ENCODE measurements at places on chromosomes 4 and X.

DNA sequence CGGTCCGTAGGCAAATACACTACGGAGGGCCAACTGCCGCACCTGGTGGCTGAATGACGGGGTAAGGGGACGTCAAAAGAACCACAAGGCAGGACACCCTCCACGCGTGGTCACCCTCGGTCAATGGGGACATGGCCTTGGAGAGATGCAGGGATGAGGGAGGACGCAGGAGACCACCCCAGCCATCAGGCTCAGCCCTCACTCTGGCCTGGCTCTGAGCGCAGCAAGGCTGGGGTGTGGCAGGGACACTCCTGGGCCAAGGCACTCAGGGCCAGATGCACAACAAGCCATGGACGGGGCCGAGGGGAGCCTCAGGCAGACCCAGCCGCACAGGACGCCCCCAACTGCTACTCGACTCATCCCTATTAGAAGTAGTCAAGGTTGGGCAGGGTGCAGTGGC lies 36.5 kb downstream of the GAK start:
- H3K27ac ChIP-seq, result no peak overlapping the region
- no peaks in the 10 kb centered on the region for H3K27me3 ChIP-seq
- peaks cover 15% of the 10 kb centered on the region for H3K36me3 ChIP-seq
- DNase-seq, result no peak
- H3K4me1 ChIP-seq, result no peaks in the 10 kb centered on the region

GRCh38 chr4:140637836-140638235 lies 69.1 kb upstream of the UCP1 start:
- peaks cover 4% of the 10 kb centered on the region for H3K27me3 ChIP-seq
- no peak overlapping the region for H3K27ac ChIP-seq
- peak; percentile 64 for DNase-seq
- H3K4me3 ChIP-seq, result no peak overlapping the region
- H3K4me1 ChIP-seq, result no peaks in the 10 kb centered on the region
- no peaks in the 10 kb centered on the region for H3K36me3 ChIP-seq

DNA sequence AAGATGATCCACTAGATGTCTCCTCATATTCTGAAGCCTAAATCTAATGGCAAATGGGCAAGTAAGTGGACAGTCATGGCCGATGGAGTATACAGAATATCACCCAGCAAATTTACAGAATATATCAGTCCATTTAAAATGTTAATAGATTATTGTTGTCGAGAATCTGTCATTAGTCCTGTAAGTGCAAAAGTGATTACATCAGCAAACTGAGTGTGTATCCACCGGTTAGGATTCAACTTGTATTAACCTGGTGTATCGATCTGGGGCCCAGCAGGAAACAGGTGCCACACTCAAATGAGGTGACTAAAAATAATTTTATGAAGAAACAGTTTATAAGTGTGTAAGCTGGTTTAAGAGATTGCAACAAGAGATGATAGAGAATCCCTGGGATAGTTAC lies 367.9 kb upstream of the FAM47C start:
- DNase-seq, result no peak
- no peaks in the 10 kb centered on the region for H3K36me3 ChIP-seq
- no peak overlapping the region for H3K4me3 ChIP-seq
- H3K27me3 ChIP-seq, result no peaks in the 10 kb centered on the region

GRCh38 chrX:36160081-36160480 lies 240.5 kb downstream of the CFAP47 start:
- no peaks in the 10 kb centered on the region for H3K27me3 ChIP-seq

- DNase-seq, result no peak
- no peaks in the 10 kb centered on the region for H3K4me1 ChIP-seq
- no peak overlapping the region for H3K27ac ChIP-seq
Observed at GRCh38 chr4:35643661-35644060, 600.7 kb downstream of the ARAP2 start.

GRCh38 chrX:72641611-72642010 lies 69.0 kb upstream of the HDAC8 start:
- DNase-seq, result no peak
- no peaks in the 10 kb centered on the region for H3K4me1 ChIP-seq
- H3K27me3 ChIP-seq, result no peaks in the 10 kb centered on the region
- H3K27ac ChIP-seq, result no peak overlapping the region

DNA sequence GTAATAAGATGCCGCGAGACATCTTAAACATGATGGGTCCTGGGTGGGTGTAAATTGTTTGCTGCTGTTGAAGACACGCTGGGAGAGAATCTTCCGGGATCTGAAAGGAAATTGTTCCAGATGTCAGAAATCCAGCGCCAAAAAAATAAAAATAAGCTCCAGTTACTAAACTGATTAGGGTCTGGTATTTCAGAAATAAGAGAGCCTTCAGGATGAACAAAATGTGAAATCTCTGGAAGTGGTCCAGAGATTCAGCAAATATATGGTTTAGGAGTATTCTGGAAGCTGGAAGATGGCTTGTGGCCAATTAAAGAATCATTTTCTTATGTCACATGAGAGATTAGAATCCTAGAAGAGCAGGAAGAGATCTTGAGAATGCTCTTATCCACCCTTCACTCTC lies 75.8 kb upstream of the NHS start:
- H3K4me1 ChIP-seq, result no peaks in the 10 kb centered on the region
- no peak for DNase-seq
- no peak overlapping the region for H3K4me3 ChIP-seq
- no peaks in the 10 kb centered on the region for H3K36me3 ChIP-seq

DNA sequence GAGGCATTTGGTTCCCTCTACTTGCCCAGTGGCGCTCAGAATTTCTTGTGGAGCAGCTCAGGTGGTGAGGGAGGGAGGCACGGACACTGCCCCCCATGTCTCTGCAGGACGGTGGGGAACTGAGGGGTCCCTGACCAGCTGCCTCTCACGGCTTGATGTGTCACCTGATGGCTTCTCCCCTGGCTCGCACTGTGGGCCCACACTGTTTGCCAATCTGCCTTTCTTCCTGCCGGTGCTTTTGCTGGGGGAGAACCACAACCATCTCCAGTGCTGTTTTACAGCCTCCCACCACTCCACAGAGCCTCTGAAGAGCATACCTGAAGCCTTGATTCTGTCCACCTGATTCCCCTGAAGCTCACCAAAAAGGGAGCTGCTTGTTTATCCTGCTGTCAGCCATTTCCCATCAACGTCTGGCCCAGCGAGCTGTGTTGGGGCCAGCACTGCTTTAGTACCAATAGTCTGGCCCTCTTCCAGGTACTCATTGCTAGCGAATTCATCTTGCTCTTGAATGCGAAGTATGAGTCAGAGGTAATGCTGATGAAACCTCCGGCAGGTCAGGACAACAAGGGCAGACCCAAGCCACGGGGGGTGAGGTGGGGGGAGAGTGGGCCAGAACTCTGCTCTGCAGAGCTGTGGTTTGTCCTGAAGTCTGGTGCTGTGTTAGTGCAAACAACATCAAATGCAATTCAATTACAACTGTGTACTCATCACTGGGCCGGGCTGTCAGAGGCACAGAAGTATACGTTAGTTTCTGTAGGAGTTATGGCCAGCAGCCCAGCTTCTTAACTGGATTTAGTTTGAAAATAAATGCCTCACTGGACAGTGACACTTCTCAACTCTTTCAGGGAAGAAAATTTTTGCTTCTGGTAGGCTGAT lies 208.3 kb upstream of the JADE1 start:
- no peak for DNase-seq
- no peak overlapping the region for H3K4me3 ChIP-seq
- no peaks in the 10 kb centered on the region for H3K36me3 ChIP-seq
- H3K27ac ChIP-seq, result no peak overlapping the region

GRCh38 chr4:169523796-169524195 lies 88.6 kb downstream of the NEK1 start:
- no peak overlapping the region for H3K27ac ChIP-seq
- no peaks in the 10 kb centered on the region for H3K27me3 ChIP-seq
- no peaks in the 10 kb centered on the region for H3K4me1 ChIP-seq
- peaks cover 38% of the 10 kb centered on the region for H3K36me3 ChIP-seq

- no peak for DNase-seq
- H3K36me3 ChIP-seq, result no peaks in the 10 kb centered on the region
- no peak overlapping the region for H3K27ac ChIP-seq
- peaks cover 13% of the 10 kb centered on the region for H3K4me1 ChIP-seq
- H3K27me3 ChIP-seq, result peaks cover 8% of the 10 kb centered on the region
Observed at GRCh38 chr4:159433337-159433736, 330.5 kb downstream of the RAPGEF2 start.

- H3K27me3 ChIP-seq, result peaks cover 3% of the 10 kb centered on the region
- H3K4me1 ChIP-seq, result no peaks in the 10 kb centered on the region
- H3K4me3 ChIP-seq, result no peak overlapping the region
- H3K36me3 ChIP-seq, result no peaks in the 10 kb centered on the region
- DNase-seq, result no peak
- H3K27ac ChIP-seq, result no peak overlapping the region
Observed at GRCh38 chrX:14641681-14642655, 112.6 kb downstream of the GLRA2 start.

GRCh38 chrX:14936561-14936960 lies 63.3 kb downstream of the MOSPD2 start:
- H3K4me1 ChIP-seq, result no peaks in the 10 kb centered on the region
- no peak overlapping the region for H3K27ac ChIP-seq
- H3K4me3 ChIP-seq, result no peak overlapping the region
- no peaks in the 10 kb centered on the region for H3K27me3 ChIP-seq
- H3K36me3 ChIP-seq, result no peaks in the 10 kb centered on the region

Data from activated CD4-positive, alpha-beta T cell treated with anti-CD3 and anti-CD28 coated beads for 36 hours (primary cell).